ENCODE measurements at places on chromosomes 16 and 17.

GRCh38 chr16:8063159-8063558 is 527.2 kb downstream of the TMEM114 start:
- no peak for DNase-seq

GRCh38 chr16:50251375-50252081 is 14.8 kb upstream of the ADCY7 start:
- DNase-seq = no peak

GRCh38 chr17:61672140-61672539 is 81.1 kb upstream of the NACA2 start:
- DNase-seq = no peak

GRCh38 chr17:21194226-21194625 is 19.7 kb downstream of the TMEM11 start:
- no peak for DNase-seq

GRCh38 chr16:28504707-28505404 is 1.8 kb downstream of the IL27 start:
- no peak for DNase-seq

Measured in stimulated activated CD8-positive, alpha-beta memory T cell treated with anti-CD3 and anti-CD28 coated beads, Interleukin-7, amount 100 ng/mL, for 48 hours (primary cell).